Left forelimb (tissue), 1 donor: ENCODE measurements at places on chromosomes 3 and 15.

DNA sequence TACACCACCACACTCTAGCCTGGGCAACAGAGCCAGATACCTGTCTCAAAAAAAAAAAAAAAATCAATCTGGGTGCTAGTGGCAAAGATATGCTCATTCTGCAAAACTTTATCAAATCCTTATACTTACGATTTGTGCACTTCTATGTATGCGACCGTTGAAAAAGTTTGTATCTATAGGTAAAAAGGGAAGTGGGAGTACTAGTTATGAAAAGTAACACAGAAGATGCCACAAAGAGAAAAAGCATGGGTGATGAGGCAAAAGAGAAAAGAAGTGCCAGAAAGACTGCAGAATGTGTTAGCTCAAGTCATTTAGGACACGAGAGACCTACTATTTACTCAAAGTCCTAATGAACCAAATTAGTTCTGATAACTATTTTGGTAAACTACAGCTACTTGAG is 407.8 kb downstream of the SHQ1 start:
- no peak for DNase-seq

GRCh38 chr15:76209523-76209922 is 101.7 kb downstream of the ETFA start:
- DNase-seq: no peak

GRCh38 chr3:99186016-99186415 is 284.5 kb upstream of the DCBLD2 start:
- no peak for DNase-seq

DNA sequence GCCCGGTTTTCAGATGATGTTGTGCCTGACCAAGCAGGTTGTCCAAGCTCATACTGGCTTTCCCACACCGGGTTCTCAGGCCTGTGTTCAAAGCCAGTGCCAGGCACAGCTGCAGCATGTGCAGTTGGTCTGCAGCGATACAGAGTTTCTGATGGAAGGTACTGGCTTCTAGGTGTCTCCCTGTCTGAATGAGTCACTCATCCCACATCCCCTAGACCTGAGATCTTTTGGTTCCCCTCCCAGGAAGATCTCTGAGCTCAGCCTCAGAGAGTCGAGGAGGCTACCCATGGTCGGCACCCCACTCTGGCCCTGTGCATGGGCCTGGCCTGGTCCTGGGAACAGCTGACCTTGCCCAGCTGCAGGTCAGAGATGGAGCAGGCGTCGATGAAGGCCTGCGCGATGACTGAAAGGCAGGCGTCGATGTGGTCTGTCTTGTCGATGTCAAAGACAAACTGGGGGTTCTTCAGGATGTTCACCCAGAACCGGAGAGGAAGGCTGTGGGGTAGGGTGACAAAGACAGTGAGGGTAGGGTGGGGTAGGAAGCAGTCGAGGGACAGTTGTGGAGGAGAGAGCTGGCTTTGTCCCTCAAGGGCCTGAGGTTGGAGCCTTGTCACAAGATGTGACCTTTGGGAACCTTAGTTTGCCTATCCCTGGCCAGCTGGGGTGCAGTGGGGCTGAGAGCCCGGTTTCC is 15.3 kb downstream of the H1-8 start:
- no peak for DNase-seq

- DNase-seq: no peak
These were observed 291.8 kb downstream of the GAP43 start for GRCh38 chr3:115915061-115915460.

- no peak for DNase-seq
These were observed 106.8 kb downstream of the SEMA6D start for GRCh38 chr15:47824147-47824546.

GRCh38 chr3:18989237-18989795 is 159.0 kb upstream of the KCNH8 start:
- DNase-seq: no peak

GRCh38 chr3:170909129-170909903 is 879 bp upstream of the EIF5A2 start:
- no peak for DNase-seq

DNA sequence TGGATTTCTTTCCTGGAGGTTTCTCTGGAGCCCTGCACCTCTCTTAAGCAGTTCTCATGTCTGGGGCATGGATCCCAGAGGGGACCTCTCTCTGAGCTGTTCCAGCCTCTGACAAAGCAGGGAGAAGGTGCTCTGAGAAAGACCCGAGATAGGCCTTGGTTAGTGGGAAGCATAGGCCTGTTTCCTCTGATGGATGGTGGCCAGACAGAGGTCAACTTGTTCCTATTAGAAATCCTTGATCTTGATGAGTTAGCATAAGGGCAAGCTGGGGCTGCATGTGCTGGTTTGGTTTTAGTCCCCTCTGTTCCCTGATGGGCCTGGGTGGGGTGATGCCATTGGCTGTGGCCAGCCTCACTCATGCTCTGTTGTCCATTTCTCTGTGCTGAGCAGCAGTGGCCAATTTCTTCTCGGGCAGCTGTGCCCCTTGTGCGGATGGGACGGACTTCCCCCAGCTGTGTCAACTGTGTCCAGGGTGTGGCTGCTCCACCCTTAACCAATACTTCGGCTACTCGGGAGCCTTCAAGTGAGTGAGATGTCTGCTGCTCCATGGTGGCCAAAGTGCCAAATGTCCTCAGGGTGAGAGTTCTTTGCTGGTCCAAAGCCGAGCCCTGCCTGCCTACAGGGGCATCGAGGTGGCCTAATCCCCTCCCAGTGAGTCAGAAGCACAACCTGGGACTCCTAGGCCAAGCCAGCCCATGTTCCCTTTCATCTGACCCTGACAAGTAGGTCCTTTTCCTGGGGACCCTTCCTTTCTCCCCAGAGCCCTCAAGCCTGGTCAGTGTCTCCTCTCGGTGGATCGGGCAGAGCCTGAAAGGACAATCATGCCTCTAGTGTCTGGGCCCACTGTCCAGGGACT is 9.0 kb downstream of the TF start:
- no peak for DNase-seq

- DNase-seq: no peak
These were observed 93.2 kb downstream of the IQSEC1 start for GRCh38 chr3:12979947-12980487.

GRCh38 chr3:78670746-78671145 is 1097.1 kb downstream of the ROBO1 start:
- no peak for DNase-seq

DNA sequence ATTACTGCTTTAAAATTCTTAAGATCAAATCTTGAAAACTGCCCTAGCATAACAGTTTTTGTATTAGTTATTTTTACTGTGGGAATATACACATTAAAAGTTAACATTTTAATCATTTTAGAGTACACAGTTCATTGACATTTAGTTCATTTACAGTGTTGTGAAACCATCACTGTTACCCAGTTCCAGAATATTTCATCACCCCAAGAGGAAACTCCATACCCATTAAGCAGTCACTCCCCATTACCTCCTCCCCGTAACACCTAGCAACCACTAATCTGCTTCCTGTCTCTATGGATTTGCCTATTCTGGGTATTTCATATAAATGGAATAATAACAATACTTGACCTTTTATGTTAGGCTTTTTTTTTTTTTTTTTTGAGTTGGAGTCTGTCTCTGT is 164.1 kb upstream of the LRRFIP2 start:
- DNase-seq: no peak

DNA sequence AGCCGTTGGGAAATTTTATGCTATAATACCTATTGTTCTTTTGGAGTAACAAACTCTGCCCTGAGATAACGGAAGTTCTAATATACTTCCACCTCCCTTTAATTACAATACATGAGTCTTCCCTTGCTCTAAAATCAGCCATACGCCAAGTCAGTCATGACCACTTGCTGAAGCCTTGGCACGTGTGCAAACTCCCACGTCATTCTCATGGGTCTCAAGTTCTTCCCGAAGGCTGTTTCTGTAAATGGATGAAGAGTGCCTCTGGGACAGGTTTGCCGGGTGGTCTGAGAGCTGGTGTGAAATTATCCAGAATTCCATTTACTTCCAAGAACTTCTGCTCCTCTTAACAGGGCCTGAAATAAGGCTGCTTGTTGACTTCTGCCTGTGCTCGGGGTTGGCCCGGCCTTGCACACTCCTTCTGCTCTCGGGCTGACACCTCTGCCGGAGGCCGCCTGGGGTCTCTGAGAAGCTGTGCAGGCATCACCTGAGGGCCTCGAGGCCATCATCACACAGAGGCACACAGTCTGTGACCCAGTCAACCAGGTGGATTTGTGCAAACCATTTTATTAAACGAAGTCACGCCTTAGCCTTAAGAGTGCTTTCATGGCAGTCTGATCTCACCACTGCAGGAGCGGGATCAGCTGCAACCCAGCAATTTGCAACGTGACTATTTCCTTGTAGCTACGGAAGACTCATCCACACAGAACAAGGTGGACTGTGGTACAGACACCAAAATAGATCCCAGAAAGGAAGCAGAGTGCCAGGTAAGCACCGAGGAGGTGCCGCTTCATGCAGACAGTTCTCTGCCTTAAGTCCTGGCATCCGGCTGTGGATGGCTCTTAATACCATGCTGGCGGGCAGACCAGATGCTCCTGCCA is 120.1 kb downstream of the ADAMTS17 start:
- DNase-seq: no peak

- no peak for DNase-seq
These were observed 97.7 kb downstream of the PLCH1 start for GRCh38 chr3:155647206-155647605.

DNA sequence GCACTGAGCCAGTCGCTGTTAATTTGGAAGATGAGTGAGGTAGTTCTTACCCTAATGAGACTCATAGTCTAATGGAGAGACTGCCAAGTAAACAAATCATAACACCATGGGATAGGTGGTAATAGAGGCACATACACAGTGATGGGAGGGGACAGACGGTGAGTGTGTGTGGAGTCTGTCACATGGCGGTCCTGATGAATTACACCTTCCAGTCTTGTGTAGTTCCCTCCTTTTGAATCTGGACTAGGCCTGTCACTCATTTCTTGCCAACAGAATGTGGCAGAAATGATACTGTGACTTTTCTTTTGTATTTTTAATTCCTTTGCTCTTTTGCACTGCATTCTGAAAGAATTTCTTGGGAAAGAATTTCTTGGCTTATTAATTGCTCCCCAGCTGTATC is 78.1 kb downstream of the NR1D2 start:
- DNase-seq: no peak

DNA sequence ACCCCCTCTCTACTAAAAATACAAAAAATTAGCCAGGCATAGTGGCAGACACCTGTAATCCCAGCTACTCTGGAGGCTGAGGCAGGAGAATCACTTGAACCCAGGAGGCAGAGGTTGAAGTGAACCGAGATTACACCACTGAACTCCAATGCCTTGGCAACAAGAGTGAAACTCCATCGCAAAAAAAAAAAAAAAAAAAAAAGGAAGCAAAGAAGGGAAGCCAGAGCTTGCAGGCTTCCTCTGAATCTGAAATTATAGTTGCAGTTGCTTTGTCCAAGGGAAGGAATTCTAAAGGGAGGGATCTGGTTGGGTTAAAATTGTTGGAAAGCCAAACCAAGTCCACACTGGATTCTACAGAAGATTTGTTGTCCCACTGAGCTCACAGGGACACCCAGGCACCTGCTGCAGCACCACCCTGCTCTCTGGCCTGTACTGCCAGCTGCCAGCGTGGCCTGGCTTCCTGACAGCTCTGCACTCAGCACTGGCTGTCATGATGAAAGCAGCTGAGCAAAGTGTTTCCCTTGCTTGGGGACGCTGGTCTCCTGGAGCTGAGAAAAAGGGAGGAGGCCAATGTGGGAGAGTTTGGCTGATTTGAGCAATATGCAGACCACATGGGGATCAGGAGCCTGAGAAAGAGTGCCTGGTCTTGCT is 88.8 kb upstream of the HES1 start:
- peak; percentile 83 for DNase-seq

- no peak for DNase-seq
These were observed 7.2 kb upstream of the TIMP4 start for GRCh38 chr3:12165909-12166308.

DNA sequence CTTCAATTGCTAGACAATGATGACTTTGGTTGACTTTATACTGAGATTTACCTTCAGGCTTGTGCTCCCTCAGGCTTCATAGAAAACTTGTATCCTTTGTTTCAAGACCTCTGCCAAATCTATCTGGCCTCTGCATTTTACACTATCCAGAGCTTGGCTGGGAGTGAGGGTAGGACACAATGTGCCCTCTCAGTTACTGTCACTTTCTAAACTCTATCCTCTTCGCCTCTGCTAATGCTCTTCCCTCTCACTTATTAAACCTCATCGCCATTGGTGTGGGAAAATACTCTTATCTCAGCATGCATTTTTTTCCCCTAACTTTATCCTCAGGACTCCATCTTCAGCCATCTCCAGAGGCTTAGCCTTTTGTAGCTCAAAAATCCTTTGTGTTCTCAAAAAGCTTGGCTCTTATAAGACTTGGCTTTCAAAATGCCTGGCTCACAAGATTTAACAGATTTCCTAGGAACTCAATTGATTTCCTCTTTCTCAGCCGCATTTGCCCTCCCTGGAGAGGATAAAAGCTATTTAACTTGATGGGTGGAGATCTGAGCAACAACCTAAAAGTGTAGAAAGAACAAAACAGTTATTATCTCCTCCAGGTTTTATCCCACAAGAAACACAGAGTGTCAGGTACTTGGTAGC is 28.3 kb downstream of the SUCNR1 start:
- no peak for DNase-seq

- no peak for DNase-seq
These were observed 9.8 kb upstream of the LRRC34 start for GRCh38 chr3:169822540-169822939.

DNA sequence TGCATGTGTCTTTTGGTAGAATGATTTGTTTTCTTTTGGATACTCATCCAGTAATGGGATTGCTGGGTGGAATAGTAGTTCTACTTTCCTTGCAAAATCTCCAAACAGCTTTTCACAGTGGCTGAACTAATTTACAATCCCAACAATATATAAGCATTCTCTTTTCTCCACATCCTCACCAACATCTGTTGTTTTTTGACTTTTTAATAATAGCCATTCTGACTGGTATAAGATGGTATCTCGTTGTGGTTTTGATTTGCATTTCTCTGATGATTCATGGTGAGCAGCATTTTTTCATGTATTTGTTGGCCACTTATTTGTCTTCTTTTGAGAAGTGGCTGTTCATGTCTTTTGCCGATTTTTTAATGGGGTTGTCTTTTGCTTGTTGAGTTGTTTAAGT is 55.8 kb downstream of the ST8SIA2 start:
- no peak for DNase-seq

- no peak for DNase-seq
These were observed 296.5 kb downstream of the SI start for GRCh38 chr3:164781755-164782154.

DNA sequence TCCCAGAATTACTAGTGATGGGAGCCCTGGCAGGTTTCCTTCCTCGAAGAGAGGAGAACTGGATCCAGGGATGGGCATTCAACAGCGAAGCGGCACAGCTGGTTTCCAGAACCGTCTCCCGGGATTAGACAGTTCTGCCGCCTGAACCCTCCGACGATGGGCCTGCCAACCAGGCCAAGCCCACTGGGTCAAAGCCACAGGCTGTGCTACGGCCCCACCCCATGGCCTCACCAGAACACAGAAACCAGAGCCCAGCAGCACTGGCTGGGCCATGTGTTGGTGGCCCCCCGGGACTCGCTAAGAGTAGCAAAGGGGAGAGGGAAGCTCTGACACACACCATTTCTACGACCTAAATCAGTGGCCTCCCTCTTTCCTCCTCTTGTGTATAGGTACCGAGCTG is 2.2 kb downstream of the C15orf62 start:
- DNase-seq: no peak
